Right lobe of liver (tissue), 6 donors: ENCODE measurements at places on chromosomes 1 and 21.
A peak's percentile ranks its signal among the peaks of the same experiment; 100 is the strongest.

DNA sequence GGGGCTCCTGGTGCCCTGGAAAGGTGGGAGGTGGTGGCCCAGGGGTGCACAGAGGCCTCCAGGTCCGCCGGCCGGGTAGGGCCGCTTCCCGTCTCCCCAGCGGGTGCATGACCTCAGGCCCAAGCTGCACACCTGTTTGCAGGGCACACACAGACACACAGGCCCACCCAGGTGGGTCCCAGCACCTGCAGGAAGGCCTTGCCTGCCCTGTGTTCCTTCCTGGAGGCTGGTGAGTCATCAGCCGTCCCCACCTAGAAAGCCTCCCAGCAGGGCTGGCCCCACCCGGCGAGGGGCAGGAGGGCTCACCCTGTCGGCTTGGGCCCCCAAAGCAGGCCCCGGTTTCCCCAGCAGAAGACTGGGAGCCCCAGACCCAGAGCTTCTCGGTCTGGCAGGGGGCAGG, 23.6 kb upstream of the TTLL10 start:
- no peak for DNase-seq

GRCh38 chr1:183096894-183097293, 73.7 kb downstream of the LAMC1 start:
- DNase-seq = no peak

DNA sequence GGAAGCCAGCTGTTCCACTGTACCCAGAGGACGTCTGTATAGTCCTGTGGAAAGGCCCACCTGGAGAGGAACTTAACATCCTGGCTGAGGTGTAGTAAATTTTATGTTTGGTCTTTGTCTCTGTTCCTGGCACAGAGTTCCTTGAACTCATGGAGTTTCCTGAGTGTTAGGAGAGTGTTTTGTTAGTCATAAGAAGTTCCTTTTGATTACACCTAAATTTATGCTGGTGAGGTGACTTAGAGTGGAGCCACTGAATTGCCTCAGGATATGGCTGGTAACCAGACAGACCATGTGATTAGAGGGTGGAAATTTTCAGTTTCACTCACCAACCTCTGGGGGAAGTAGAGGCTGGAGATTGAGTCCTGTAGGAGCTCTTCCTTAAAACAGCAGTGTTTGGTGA, 57.9 kb downstream of the RASAL2 start:
- DNase-seq = no peak

- peak; percentile 13 for DNase-seq
Observed at GRCh38 chr1:225899044-225899925, 10.3 kb upstream of the LEFTY1 start.

GRCh38 chr1:70583522-70583921, 172.5 kb downstream of the CTH start:
- DNase-seq = no peak

- no peak for DNase-seq
Observed at GRCh38 chr1:63663301-63663700, 70.1 kb downstream of the PGM1 start.

DNA sequence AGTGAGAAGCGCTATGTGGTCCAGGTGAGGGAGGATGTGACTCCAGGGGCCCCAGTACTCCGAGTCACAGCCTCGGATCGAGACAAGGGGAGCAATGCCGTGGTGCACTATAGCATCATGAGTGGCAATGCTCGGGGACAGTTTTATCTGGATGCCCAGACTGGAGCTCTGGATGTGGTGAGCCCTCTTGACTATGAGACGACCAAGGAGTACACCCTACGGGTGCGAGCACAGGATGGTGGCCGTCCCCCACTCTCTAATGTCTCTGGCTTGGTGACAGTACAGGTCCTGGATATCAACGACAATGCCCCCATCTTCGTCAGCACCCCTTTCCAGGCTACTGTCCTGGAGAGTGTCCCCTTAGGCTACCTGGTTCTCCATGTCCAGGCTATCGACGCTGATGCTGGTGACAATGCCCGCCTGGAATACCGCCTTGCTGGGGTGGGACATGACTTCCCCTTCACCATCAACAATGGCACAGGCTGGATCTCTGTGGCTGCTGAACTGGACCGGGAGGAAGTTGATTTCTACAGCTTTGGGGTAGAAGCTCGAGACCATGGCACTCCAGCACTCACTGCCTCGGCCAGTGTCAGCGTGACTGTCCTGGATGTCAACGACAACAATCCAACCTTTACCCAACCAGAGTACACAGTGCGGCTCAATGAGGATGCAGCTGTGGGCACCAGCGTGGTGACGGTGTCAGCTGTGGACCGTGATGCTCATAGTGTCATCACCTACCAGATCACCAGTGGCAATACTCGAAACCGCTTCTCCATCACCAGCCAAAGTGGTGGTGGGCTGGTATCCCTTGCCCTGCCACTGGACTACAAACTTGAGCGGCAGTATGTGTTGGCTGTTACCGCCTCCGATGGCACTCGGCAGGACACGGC, 2.2 kb downstream of the CELSR2 start:
- DNase-seq = no peak

DNA sequence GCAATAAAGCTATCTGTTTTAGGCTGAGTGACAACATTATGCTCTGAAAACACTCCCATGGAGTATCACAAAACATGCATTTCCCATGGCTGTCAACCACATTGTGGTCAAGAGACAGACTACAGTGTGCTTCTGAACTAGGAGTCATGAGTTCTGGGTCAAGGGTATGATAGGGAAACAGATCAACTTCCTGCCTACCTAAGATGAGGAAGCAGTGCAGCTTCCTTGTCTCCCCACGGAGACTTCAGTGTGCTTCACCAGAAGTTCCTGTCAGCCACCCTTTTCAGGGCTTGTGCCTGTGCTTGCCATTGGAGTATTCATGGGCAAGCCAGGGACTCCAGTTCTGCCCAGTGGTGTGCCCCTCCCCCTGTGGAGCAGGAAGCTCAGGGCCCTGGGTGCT, 19.9 kb downstream of the LCE3E start:
- no peak for DNase-seq

- no peak for DNase-seq
Observed at GRCh38 chr1:25889470-25889869, 14.0 kb upstream of the PAQR7 start.

GRCh38 chr1:55466373-55466772, 251.2 kb upstream of the USP24 start:
- no peak for DNase-seq

DNA sequence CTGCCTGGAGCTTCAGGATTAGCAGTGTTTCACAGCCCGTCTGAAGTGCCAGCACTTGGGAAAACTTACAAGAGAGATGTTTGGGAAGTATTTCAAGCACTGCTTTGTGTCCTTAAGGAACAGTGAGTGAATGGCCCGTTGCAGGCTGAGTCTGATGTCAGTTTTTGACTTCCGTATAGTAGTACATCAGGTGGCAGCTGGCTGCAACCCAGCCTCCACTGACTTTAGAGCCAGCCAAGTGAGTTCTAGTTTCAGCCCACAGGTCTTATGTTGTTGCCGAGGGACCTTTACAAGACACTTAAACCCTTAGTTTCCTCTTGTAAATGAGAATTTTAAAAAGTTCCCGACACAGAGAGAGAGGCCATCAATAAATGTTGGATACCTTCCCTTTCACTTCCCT, 35.0 kb downstream of the UCK2 start:
- DNase-seq = no peak

DNA sequence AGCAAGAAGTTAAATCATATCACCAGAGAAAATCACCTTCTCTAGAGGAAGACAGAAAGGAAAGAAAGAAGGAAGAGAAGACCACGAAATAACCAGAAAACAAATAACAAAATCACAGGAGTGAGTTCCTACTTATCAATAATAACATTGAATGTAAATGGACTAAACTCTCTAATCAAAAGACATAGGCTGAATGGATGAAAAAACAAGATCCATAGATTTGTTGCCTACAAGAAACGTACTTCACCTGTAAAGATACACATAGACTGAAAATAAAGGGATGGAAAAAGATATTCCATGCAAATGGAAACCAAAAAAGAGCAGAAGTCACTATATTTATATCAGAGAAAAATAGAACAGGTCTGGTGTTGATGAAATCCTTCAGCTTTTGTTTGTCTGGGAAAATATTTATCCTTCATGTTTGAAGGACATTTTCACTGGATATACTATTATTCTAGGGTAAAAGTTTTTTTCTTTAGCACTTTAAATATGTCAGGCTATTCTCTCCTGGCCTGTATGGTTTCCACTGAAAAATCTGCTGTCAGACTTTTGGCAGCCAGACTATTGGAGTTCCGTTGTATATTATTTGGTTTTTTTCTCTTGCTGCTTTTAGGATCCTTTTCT, 202.5 kb upstream of the DUSP10 start:
- DNase-seq = no peak

DNA sequence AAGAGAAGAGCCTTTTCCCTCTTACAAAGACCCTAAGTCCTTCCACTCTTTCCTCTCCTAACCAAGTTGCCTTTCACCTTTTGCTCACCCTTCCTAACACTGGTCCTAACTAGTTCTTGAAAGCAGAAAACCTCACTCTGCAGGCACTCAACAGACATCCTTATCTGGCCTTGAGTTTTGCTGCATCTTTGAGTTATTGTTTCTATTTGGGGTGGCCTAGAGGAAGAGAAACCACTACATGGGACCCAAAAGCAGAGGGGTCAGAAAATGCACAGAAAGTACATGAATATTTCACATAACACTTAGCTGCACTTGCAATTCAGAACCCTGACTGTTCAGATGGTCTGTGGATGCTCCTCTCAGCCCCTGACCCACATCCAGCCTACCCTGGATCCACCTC, 178.3 kb upstream of the SYT6 start:
- no peak for DNase-seq

DNA sequence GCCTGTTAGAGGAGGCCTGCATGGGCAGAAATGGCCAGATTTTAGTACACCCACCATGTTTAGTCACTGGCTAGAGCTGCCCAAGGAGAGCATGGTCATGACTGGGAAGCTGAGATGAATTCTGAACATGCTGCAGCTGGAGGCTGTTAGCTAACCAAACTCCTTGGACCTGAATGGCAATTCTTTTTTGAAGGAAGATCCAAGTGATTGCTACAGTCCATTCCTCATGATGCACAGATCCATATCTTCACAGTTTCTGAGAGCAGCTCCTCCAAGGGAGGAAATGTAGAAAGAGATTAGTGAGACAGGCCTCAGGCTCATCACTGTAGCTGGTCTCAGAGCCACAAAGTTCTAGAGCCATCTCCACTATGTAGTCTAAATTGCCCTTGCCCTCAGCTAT, 11.1 kb downstream of the ZFYVE9 start:
- no peak for DNase-seq

- DNase-seq = no peak
Observed at GRCh38 chr1:50902419-50902818, 57.6 kb downstream of the FAF1 start.

DNA sequence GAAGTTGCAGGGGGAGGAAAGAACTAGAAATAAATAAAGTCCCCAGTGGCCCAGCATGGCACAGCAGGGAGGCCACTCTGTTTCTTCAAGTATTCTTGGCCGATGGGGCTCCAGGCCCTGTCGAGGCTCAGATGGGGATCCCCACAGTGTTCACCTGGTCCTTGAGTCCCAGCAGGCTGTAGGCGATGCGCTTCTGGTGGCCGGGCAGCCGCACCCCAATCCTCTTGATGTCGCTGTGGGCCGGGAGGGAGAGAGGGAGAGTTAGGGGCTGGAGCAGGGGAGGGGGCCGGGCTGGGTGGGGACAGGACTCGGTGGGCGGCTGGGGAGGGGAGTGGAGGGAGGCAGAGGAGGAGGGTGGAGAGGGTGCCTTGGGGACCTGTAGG, 30.8 kb downstream of the EPHA2 start:
- no peak for DNase-seq

GRCh38 chr1:54311506-54311905, 94.7 kb downstream of the SSBP3 start:
- DNase-seq = no peak

DNA sequence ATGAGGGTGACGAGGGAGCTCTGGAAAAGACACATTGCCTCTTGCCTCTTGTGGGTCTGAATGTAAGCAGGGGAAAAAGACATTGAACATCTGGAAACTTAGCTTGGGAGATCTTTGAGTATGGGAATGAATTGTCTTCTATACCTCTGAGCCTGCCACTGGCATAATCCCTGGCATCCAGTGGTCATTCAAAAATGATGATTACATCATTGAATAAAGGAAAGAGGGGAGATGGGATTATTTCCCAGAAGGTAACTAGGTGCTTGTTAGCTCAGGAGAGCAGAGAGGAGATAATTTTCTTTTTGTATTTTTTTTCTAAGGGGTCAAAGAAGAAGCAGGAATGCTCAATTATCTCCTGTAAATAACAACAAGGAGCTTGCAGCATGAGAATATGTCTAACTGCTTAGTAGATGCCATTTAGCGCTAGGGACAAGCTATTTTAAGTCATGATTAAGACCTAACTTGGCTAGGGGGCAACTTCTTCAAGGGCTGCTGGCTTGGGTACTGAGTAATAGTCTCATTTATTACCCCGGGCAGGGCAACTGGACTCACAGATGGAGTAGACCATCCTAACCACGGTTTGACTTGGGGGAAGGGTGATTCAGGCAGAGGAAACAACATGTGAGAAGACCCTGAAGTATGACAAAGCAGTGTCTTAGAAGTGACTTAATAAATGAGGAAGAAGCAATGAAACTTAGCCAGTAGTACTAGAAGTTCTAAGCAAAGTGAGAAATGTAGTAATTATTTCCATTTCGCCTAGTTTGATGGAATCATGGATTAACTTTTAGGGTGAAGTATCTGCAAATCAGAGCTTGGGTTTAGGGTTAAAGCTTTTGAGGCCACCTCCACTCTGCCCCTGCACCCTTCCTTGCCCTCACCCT, 11.0 kb upstream of the XCL2 start:
- DNase-seq = no peak

- DNase-seq = no peak
Observed at GRCh38 chr1:111214074-111214801, 13.3 kb upstream of the CHI3L2 start.

DNA sequence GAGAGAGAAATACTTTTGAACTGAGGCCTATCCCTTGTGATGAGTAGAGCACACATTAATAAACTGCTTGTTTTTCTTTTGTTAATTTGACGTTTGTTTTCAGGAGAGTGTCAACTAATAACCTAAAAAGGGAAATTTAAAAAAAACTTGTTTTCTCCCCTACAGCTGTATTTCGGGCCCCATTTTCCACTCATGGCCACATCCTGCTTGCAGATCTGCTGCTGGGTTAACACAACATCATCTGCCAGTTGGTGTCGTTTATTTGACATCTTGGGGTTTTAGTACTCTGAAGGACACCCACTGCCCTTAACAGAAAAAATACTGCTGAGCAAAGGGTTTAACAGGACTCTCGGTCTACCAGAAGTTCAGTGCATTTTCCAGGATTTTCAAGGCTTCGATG, 848 bp upstream of the PYHIN1 start:
- no peak for DNase-seq

DNA sequence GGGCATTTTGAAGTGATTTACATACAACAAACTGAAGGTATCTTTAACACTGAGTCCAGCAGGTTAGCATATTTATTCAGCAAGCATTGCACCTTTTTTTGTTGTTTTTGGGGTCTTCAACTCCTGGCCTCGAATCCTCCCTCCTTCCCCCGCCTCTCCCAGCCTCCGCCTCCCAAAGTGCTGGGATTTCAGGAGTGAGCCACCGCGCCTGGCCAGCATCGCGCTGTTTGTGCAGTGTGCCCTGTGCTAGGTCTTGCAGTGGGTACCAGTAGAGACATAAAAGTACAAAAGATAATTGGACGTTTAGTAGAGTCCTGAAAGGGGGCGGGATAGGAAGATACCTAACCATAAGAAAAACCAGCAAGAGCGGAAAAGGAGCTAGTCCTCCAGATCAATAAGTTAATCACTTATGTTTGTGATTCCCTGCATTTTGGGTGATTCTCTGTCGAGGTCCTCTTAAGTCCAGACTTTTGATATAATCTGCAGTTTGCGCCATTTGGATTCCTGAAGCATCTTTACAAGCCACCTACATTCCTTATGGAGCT, 111.8 kb downstream of the OSBPL9 start:
- DNase-seq = no peak

GRCh38 chr1:243799908-243800307, 50.1 kb downstream of the AKT3 start:
- DNase-seq = no peak
